ENCODE measurements at places on chromosomes 7 and 10. TPM values are rescaled to one million over a fixed set of nuclear protein-coding genes. Genes with fewer than 3 reads are reported as not detected.

- no peaks in the 10 kb centered on the region for H3K36me3 ChIP-seq
- no peak overlapping the region for H3K27ac ChIP-seq
- no peak overlapping the region for H3K4me3 ChIP-seq
- H3K27me3 ChIP-seq = peaks cover 1% of the 10 kb centered on the region
- no peak for DNase-seq
These were observed 106.1 kb upstream of the SP8 start for GRCh38 chr7:20892776-20893175.

- H3K4me1 ChIP-seq = no peaks in the 10 kb centered on the region
- no peak for DNase-seq
- no peak overlapping the region for H3K4me3 ChIP-seq
These were observed 688 bp upstream of the ABCB4 start for GRCh38 chr7:87476179-87476557.

GRCh38 chr7:151351967-151352366 lies 10.4 kb downstream of the NUB1 start:
- peaks cover 38% of the 10 kb centered on the region for H3K36me3 ChIP-seq
- DNase-seq = no peak
- H3K27ac ChIP-seq = no peak overlapping the region
- no peaks in the 10 kb centered on the region for H3K27me3 ChIP-seq

DNA sequence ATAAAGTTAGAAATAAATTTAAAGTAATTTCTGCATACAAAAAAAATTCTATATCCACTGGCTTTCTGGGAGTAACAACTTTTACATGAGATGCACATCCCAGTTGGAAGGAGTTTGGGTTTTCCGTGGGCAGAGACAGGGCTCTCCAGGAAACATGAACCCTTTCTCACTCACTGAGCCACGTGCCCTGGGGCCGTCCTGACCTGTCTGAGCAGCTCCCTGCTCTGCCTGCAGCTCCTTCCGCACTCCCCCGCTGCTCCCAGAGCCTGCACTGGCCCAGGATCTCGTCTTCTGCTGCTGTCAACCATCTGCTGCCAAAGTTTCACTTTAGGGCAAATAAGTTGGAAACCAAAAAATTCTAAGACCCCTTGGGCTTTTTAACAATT lies 169.1 kb downstream of the DIP2C start:
- no peak for DNase-seq
- peaks cover 7% of the 10 kb centered on the region for H3K36me3 ChIP-seq
- no peak overlapping the region for H3K4me3 ChIP-seq
- H3K27ac ChIP-seq = no peak overlapping the region
- peaks cover 10% of the 10 kb centered on the region for H3K4me1 ChIP-seq

DNA sequence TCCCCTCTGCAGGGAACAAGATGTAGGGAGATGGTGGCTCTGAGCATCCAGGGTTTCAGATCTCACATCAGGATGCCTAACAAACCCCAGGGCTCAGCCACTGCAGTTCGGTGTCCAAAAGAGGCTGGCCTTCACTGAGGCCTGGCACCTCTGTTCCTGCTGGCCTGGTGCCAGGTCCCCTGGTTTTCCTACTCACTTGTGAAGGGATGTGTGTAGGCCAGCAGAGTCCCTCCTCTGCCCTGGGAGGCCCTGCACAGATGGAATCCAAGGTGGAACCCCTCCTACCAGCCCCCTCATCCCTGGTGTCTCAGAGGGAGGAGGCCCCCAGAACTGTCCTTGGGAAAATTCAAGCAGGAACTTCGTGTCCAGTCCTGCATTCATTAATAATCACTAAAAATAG lies 260.6 kb downstream of the CCSER2 start:
- DNase-seq = no peak
- H3K4me3 ChIP-seq = no peak overlapping the region
- H3K4me1 ChIP-seq = no peaks in the 10 kb centered on the region
- H3K27ac ChIP-seq = no peak overlapping the region

GRCh38 chr10:120746001-120746777 lies 105.0 kb upstream of the WDR11 start:
- DNase-seq = no peak
- peaks cover 89% of the 10 kb centered on the region for H3K27me3 ChIP-seq
- no peak overlapping the region for H3K27ac ChIP-seq
- H3K4me1 ChIP-seq = no peaks in the 10 kb centered on the region
- no peaks in the 10 kb centered on the region for H3K36me3 ChIP-seq

DNA sequence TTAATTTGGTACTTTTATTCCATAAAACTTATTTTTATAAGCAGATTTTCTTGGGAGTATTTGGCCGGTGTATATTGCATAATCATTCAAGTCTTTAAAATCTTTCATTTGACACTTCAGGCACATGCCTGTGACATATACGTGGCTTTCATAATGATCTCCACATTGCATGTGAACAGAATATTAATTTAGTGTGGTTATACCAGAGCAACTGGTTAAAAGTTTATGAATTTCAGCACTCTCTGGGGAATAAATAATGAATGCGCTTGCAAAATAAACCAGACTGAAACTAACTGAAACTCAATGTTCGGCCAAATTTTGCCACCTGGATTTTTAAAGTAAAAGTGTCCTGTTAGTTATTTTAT lies 242.3 kb downstream of the GLI3 start:
- no peak for DNase-seq
- no peaks in the 10 kb centered on the region for H3K4me1 ChIP-seq
- H3K4me3 ChIP-seq = no peak overlapping the region

- no peaks in the 10 kb centered on the region for H3K4me1 ChIP-seq
- H3K27me3 ChIP-seq = no peaks in the 10 kb centered on the region
- no peak for DNase-seq
- H3K4me3 ChIP-seq = no peak overlapping the region
These were observed 1053.9 kb downstream of the KCNMA1 start for GRCh38 chr10:76583711-76584161.

The VSTM2A gene
- total RNA-seq = not detected

- peaks cover 5% of the 10 kb centered on the region for H3K4me1 ChIP-seq
- no peak overlapping the region for H3K4me3 ChIP-seq
- DNase-seq = no peak
- H3K36me3 ChIP-seq = no peaks in the 10 kb centered on the region
These were observed 13.0 kb downstream of the AKR1D1 start for GRCh38 chr7:138089080-138089901.

DNA sequence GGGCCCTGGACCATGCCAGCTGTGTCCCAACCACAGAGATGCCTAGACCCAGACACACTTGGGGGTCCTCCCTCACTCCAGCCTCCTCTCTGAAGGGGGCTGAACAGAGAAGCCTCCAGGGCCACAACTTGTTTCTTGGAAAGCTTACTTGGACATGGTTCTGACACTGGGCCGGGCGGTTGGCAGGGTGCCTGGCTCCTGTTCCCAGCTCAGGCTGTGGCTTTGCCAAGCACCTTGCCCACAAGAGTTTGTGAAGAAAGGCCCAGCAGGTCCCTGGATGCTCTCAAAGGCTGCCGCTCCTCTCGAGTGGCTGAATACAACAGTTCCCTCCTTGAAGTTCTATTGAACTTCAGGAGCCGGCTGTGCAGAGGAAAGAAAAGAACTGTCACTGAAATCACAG lies 181.6 kb downstream of the PTPN20 start:
- no peaks in the 10 kb centered on the region for H3K4me1 ChIP-seq
- no peak overlapping the region for H3K27ac ChIP-seq
- no peak for DNase-seq

All from Calu3 (cell line).